DMS79 treated with DMSO at 0.1 percent for 48 hours (cell line): ENCODE measurements at places on chromosomes 5 and 9.

- DNase-seq: no peak
Measured at GRCh38 chr5:103938146-103938695, 375.6 kb upstream of the NUDT12 start.

- no peak for DNase-seq
Measured at GRCh38 chr5:98524773-98525172, 248.7 kb upstream of the RGMB start.

DNA sequence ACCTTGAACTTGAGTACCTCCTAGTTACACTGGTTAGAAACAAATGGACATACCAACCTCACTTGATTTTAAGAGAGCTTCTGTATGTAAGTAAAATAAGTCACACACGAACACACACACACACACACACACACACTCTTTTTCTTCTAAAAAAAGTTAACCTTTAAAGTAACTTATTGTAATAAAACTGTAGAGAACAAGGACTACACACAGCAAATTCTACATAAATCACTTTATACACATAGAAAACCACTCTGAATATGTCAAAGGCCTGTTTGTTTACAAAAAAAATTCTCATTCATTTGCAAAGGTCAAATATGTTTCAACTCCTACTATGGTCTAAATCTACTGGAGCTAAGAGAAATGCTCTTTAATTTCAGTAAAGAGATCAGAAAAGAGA is 29.1 kb downstream of the GIN1 start:
- no peak for DNase-seq

DNA sequence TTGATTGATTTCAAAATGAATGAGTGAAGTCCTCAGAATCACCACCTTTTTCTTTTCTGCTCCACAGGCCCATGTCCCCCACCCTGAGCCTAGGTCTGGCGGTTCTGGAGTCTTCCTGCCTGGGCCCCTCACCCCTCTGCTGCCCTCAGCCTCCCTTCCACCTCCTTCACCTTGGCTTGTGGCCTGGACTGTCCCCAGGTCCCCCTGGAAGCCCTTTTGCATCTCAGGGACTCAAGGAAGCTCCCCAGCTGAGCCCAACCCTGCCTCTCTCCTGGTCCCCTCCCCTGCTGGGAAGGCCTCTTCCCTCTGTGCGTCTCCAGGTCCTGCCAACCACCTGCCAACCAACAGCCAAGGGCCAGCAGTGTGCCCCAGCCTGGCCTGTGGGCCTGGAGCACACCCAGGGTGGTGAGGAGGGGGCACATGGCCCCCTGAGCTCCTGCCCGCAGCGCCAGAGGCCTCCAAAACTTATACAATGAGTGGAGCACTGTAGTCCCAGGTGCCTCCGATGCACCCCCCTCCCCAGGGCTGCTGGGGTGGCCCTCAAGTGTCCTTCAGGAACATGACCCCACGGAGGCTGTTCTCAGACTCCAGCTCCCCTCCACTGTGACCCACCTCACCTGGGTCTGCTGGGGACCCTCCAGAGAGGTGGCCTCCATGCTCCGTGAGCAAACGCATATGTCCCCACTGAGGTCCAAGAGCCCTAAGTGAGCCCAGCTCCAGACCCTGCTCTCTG is 20.3 kb downstream of the GLT6D1 start:
- no peak for DNase-seq

DNA sequence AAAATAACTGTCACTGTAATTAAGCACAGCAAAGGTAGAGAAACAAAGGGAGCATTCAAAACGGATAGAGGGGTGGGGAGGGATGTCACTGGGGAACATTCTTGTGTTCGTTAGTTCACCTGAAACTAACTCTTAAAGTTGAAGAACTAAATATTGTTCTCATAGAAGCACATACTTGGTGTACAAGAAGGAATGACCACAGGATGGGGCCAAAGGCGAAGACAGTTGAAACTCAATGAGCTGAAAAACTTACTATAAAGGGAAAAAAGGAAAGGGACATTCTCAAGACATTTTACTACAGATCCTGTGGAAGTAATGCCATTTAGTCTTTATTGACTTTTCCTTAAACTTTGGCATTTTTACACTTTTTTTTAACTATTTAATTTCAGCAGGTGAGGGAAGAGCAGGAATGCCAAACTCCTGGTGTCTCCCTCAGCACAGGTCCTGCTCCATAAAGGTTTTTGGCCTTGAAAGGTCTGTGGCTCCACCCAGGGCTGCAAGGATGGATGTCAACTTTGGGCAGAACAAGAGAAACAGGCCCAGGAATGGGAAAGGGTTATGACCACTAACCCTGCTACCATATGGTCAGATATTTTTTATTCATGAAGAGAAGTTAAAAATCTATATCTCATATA is 197.6 kb upstream of the RASA1 start:
- no peak for DNase-seq

DNA sequence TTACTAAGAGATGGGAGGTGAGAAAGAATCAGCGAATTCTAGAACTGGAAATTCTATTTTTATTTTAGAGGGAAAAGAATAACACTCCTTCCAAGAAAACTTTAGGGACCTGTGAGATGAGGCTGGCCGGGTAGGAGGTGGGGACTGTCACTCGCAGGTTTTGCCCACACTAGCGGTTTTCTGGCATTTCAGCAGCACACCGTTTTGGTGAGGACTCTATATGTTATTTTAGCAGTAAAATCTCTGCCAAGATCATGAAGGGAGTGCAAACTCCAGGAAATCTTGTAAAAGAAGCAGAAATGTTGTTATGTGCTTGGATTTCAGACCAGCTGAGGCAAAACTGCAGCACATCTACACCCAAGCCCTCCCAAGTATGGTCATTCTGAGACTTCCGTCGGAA is 470.6 kb downstream of the PSAT1 start:
- no peak for DNase-seq

DNA sequence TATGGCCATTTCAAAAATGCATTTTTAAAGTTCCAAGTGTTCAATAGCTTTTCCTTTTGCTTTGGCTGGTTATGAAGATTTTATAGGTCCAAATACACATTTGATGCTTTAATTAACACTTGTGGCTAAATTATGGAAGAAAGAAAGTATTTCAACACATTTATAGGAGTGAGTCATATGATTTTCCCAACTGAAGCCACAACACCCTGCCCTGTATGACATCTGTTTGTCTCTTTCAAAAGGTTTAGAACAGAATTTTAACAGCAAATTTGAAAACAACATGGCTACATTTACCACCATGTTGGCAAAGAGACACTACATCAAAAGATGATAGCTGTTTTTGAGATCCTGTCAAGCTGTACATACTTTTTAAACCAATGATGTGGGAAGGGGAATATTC is 99.4 kb downstream of the TMEM174 start:
- no peak for DNase-seq

DNA sequence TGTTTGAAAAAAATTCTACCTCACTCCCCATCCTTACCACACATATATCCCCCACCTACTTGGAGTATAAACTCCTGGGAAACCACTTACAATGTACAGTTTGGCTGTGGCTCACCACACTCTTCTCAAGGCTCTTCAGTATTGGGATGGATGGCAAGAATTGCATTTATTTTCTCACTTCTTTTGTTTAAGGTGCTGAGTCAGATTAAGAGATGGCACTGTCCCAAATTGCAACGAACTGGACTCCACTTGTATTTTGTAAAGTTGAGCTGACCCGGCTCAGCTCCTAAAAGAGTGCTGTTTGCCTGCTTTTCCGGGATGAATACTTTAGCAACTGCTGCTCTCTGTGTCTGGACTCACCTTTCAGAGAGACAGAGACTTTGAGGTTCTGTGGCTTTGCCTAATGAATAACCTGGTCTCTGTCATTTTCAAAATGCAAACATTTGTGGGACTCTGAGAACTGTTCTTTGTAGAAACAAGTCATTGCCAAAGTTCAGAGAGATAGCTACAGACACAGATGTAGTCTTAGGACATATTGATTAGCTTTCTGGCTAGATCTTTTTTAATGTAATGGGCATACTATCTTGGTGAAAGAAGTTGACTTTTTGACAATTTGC is 42.2 kb downstream of the PPP2R2B start:
- DNase-seq: no peak

DNA sequence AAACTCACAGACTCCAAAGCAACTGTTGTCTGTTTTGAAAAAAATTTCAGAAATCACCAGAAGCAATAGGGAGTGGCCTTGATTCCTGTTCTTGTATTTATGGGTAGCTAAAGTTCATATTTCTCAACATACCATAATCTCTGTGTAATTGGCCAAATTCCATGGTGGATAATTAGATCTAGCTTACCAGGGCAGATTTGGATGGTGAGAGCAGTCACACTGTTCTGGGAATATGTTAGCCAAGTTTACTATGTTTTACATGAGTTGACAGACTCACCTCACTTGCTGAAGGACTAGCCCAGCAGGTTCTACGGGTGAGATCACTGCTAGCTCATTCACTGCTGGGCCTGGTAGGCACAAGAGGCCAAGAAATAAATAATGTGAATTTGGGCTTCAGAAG is 32.7 kb upstream of the CDKN2B start:
- DNase-seq: no peak

- no peak for DNase-seq
Measured at GRCh38 chr5:157311595-157311994, 45.7 kb downstream of the CYFIP2 start.

GRCh38 chr5:149872351-149873040 is 72.1 kb downstream of the PDE6A start:
- peak; percentile 1 for DNase-seq

- DNase-seq: no peak
Measured at GRCh38 chr9:84170521-84171141, 169.9 kb downstream of the SLC28A3 start.

GRCh38 chr9:98149422-98149821 is 30.4 kb upstream of the TRIM14 start:
- no peak for DNase-seq
